Erythroblast (primary cell): ENCODE measurements at places on chromosomes 4 and X.

DNA sequence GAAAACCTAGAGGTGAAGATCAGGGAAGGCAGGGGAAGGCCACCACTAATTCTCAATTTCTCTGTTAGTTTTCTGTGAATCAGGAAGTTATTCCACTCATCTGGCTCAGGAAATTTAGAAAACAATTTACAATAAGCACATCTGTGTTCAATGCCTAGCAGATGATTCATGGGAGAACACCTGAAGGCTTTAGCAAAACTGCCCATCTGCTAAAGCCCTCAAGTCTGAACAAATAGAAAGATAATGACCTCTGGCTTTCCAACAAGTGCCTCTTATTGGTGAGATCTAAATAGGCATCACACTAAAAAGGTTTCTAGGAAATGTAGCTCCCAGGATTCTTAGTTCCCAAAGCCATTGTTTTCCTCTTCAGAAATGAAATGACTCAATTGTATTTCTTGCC lies 122.1 kb upstream of the GNPDA2 start:
- no peak for DNase-seq

- DNase-seq = no peak
Observed at GRCh38 chr4:159871141-159871540, 768.3 kb downstream of the RAPGEF2 start.

DNA sequence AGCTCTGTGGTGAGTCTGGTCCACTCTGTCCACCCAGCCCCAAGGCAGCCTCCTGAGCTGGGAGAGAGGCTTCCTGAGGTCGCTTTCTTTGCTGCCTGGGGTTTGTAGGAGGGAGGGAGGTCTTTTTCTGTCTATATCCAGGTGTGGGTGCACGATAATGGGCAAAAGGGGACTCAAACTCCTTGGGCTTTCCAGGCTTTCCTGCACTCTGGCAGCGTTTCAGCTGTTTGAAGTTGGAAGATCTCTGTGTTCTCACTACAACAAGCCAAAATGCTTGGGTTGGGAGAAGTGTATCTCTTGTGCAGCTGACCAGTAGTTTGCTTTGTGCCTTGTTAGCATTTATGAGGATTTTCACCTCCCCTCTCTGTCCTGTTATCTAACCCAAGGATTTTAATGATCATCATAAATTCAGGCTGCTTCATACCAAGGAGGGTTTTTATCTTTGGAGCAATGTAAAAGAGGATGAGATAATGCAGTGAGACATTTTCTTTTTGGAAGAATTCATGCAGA lies 126.3 kb downstream of the REPS2 start:
- DNase-seq = no peak

DNA sequence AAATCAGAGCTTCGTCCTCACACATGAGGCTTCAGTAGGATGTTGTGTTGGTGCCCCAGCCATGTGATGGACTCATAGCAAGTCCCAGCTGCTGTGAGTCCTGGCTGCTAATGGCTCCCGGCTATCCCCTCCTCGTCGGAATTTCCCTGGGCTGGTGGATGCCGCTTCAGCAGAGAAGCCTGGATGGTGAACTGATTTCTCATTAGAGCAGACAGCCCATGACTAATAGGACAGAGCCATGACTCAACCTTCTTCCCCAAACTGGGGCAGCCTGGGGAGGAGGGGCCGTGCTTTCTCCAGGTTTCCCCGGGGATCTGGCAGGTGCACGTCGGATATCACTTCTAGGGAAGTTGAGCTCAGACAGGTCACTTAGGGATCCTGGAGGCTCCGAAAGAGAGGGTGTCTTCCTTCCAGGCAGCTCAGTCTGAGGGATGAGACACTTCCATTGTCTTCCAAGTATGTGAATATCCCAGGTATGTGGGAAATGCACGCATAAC lies 112.7 kb downstream of the ASMT start:
- no peak for DNase-seq

DNA sequence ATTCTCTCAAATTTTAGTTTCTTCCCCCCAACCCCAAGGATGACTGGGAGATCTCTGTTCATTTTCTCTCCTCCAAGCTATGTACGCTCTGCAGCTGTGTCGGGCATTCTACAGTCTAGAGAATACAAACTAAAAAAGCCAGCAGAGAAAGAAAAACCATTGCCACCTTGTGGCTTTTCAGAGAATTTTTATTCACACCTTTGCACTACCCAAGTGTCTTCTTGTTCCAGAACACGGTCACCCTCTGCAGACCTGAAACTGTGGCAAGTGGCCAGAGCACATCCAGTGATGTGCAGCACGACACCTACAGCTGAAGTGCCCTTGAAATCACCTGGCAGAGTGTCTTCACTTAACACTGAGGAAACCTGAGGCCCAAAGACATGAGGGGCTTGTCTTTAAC lies 68.6 kb downstream of the CHST7 start:
- no peak for DNase-seq

- DNase-seq = no peak
Observed at GRCh38 chrX:97704881-97705280, 821.2 kb downstream of the RPA4 start.

GRCh38 chr4:6546681-6547447 lies 28.1 kb upstream of the MAN2B2 start:
- peak; percentile 90 for DNase-seq

DNA sequence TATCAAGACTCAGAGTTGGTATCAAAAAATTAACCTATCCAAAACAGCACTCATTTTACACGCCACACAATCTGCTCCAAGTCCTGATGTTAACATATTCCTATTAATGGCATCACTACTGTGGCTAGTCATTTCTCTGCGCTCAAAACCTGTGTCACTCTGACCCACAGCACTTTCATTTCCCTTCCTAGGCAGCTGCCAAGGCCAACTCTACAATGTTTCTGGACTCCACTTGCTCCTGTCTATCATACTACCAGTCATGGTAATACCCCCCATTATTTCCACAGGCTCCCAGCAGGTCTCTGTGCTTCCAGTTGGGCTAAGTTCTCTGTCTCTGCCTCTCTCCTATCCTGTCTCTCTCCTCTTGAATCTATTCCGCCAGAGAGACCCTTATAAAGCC lies 323.6 kb downstream of the NR3C2 start:
- DNase-seq = no peak

GRCh38 chr4:117084866-117085701 lies at the start of gene TRAM1L1:
TRAM1L1 (minus strand) TSS chr4:117085576; CDS start chr4:117085393, 183 bp downstream.
- DNase-seq = peak; percentile 30

- no peak for DNase-seq
Observed at GRCh38 chr4:5609306-5610007, 98.9 kb downstream of the EVC2 start.

- DNase-seq = no peak
Observed at GRCh38 chr4:138045036-138045435, 197.1 kb downstream of the SLC7A11 start.

- DNase-seq = no peak
Observed at GRCh38 chr4:100707786-100708185, 190.0 kb upstream of the EMCN start.

- DNase-seq = no peak
Observed at GRCh38 chr4:71147261-71147660, 153.8 kb downstream of the DCK start.

DNA sequence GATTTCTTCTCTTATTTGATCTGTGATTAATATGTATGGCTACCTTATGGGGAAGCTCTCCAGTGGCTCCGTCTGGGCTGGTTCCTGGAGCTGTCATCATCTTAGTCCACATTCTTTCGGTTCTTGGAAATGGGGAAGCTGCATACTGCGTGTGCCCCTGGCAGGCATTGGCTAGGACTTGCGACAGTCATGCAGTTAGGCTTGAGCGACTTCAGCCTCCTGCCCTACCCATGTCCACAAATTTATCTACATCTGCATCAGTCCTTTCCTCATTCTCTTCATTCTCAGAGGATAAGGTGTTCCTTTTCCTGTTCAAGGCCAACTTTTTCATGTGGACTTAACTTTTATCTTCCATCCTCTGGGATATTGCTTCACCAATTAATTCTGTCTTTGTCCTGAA lies 214.2 kb downstream of the RELL1 start:
- DNase-seq = no peak

DNA sequence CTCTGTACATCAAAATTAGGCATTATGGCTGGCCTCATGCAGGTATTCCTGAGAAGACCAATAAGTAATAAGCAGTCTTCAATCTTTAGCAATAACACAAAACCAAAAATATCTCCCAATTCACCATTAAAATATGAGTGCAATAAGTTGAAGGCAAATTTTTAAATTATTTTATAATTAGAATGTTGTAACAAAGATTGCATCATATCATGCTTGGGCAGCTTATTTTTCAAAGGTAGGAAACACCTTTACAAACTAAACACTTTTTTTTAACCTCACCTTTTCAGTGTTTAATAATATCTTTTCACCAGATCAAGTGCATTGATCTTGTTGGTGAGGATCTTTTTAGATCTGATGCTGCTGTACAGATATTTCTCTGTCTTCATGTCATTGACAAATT lies 592.9 kb upstream of the PITX2 start:
- no peak for DNase-seq

DNA sequence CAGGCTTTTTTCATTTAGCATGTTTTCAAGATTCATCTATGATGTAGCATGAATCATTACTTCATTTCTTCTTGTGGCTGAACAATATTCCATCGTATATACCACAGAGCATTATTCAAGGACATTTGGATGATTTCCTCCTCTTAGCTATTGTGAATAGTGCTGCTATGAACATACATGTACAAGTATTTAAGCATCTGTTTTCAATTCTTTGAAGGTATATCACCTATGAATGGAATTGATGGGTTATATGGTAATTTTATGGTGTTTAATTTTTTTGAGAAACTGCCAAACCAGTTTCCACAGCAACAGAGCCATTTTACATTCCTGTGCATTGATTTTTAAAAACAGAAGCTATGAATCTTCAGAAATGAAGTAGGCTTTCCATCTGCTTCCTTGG lies 36.1 kb upstream of the WDR19 start:
- no peak for DNase-seq

DNA sequence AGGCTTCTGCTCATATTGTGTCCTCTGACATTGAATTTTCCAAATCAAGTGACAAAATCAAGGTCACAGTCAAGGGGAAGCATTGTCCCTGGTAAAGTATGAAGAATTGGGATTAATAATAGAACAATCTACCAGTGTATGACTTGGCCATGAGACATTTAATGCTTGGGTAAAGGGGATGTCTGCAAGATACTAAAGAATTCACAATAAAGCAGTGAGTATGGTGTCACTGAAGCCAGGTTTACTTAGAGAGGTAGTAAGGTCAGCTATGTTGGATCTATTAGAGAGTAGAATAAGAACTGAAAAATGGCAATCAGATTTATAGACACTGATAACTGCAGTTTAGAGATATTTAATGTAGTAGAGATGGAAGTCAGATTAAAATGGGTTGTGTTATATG lies 349.2 kb downstream of the BMPR1B start:
- DNase-seq = no peak

DNA sequence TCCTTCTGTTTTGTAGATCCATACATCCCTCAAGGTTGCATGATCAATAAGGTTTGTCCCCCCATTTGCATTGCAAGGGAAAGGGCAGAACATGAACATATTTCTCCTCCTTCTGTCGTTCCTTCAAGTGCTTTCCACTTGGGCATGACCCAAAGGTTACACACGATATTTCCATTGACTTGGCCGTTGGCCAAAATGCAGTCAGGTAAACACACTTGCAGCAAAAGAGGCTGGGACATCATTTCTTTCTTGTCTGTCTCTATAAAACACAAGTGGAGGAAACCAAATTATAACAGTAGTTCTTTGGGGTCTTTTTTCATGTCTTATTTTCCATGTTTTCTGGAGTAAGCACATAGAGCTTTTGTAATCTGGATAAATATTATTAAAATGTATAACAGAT lies 156.1 kb downstream of the FRAS1 start:
- DNase-seq = no peak

DNA sequence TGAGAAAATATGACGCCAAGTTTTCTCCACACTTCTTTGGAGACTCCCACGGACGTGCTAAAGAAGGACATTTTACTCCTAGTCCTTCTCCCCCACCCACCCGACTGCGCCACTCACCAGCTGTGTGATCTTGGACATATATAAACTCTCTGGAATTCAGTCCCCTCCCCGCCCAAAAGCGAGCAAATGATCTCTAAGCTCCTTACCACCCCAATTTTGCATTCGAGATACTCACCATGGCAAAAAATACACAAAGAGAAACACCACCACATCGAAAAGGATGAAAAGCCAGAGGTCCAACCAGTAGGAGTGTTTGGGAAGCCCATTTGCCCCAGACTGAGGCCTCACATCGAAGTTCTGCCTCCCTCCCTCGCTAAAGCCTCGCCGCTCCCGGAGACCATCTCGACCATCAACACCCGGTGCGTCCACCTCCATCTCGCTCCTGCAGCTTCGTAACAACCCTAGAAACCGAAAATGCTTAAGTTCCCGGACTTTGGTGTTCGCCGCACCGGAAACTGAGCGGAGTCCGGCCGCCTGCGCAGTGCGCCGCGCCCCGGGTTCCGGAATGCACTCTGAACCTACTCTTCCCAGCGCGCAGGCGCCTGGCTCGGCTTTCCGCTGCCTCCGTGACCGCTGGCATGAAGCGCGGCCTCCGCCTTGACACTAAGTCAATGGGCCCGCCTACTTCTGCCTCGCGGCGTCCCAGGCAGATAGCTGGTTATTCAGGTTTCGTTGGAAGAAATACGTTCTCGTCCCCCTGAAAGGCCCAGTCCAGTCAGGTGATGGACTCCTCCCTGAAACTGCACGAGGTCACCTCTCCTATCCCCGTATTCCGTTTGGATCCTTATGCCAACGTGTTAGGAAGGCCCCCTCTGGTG lies 21.6 kb downstream of the FABP2 start:
- no peak for DNase-seq

- DNase-seq = no peak
Observed at GRCh38 chrX:27276751-27277150, 186.4 kb downstream of the PPP4R3C start.

- no peak for DNase-seq
Observed at GRCh38 chrX:91079342-91080114, 355.1 kb upstream of the PABPC5 start.

GRCh38 chr4:107120661-107121060 lies 84.5 kb upstream of the DKK2 start:
- DNase-seq = no peak

- DNase-seq = no peak
Observed at GRCh38 chr4:166518315-166518714, 645.3 kb downstream of the TLL1 start.

DNA sequence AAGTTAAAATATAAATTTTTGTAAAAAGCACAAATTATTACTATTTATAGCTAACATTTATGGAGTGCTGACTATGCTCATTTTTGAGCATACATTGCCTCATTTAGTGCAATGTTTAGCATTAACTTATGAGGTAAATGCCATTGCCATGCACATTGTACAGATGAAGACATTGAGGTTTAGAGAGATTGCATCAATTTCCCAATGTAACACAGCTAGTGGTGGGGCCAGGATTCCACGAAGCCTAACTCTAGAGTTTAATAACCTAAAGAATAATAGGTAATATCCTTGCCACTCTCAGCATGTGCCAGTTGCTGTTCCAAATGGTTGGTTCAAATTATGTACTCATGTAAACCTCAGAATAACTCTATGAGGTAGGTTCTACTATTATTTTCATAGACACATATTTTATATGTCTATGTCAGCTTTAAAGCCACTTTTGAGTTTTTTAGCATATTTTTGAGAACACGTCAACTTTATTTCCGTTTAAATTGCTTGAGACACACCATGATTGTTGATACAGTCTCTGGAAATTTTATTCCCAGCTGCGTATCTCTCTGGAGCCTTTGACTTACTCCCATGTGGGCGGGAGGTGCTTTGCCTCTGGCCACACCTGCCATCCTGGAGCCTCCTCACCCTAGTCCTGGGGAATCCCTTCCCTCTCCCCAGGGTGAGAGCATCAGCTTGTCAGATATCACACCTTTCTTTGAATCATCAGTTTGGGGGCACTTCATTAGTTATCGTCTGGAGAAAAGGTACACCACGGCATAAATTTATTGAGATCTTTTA lies 10.8 kb upstream of the ADH1A start:
- no peak for DNase-seq
